ENCODE measurements at places on chromosomes 5 and 9.
A peak's percentile ranks its signal among the peaks of the same experiment; 100 is the strongest.

GRCh38 chr9:89234205-89235067 lies 55.8 kb upstream of the SHC3 start:
- no peak for DNase-seq

DNA sequence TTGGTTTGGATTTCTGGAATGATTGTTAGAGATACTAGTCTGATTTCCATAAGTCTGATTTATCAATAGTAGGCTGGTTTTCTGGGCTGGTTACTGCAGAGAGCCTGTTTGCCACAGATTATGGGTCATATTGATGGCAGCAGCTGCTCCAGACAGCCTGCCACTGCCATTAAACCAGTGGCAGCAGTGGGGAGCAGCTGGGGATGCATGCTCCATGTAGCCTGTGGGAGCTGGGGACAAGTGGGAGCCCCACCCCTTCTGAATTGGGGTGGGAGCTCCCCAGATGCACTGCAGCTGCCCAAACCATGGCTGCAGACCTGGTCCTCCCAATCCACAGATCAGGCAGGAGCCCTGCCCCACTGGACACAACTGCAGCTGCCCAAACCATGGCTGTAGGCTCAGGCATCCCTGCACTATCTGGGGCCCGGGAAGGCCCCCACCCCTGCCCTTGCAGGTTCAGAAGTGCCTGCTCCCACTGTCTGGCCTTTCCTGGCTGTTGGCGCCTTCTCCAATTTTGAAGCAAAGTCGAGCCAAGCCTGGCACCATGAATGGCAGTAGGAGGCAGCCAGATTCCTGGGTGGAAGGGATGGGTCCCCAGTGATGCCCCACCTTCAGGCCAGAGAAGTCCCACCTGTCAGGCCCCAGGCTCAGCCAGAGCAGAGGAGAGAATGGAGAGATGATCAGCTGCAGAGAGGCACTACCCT lies 402.9 kb upstream of the TYRP1 start:
- DNase-seq = no peak

DNA sequence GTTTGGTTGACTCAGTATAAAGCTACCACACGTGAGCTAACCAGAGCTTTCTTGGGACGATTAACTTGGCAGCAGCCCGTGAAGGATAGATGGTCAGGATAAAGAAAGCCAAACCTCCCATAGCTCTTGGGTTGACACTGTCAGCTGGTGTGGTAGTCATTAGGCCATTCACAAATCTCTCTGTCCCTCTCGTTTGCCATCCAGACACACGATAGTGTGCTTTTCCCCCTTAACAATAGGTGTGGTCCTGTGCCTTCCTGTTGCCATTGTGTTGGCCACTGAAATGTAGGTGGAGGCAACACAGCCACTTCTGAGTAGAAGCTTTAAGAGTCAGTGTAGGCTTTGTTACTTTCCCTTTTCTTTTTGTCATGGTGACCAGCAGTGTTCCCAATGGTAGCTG lies 11.7 kb downstream of the OR13J1 start:
- DNase-seq = no peak

DNA sequence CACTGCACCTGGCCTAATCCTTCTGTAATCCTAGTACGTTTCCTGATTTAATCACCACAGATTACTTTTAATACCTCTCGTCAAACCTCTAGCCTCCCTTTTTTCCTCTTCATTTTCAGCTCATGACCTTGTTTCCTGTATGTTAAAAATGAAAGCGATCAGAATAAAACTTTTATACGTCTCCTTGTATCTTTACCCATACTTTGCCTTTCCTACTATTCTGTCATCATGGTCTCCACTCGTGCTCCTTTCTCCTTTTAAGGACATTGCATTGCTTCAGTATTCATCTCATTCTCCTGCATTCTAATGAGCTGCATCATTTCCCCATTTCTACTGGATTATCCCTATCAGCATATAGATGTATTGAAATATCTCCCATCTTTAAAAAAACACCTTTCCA lies 8.5 kb downstream of the CDC42SE2 start:
- DNase-seq = no peak

DNA sequence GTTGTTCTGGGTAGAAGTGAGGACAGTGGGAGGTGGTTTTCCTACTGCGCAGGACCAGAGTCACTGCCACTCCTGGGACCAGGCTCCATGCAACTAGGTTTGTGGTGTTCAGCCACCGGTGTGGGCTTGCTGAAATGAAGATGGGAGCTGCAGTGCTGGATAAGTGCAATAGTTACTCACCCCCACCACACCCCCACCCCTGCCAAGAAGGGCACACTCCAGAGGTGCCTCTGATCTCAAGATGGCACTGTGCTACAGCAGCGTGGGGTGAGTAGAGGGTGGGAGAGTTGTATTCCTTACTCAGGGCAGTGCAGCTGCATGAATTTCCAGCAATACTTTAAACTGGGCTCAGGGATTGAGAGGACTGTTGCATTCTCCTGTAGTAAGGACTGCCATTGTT lies 187.4 kb upstream of the TLX3 start:
- DNase-seq = no peak

DNA sequence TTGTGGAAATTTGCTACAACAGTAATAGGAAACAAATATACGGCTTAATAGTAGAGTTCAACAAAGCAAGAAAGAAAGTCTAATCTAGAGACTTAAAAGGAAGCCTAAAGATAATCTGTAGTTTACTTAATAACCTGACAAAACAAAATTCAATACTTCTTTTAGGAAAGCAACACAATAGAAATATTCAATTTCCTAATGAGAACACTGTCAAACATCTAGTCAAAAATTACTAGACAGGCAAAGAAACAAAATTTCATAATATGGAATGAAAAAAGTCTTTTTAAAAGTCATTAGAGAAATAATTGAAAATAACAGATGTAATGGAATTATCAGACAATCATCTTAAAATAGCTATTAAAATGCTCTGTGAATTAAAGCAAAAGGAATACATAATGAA lies 692.5 kb upstream of the ADAMTS16 start:
- no peak for DNase-seq

- DNase-seq = no peak
Measured at GRCh38 chr9:73154722-73155121, 3.1 kb downstream of the ANXA1 start.

GRCh38 chr9:22114956-22115355 lies 105.9 kb upstream of the CDKN2B start:
- DNase-seq = no peak

DNA sequence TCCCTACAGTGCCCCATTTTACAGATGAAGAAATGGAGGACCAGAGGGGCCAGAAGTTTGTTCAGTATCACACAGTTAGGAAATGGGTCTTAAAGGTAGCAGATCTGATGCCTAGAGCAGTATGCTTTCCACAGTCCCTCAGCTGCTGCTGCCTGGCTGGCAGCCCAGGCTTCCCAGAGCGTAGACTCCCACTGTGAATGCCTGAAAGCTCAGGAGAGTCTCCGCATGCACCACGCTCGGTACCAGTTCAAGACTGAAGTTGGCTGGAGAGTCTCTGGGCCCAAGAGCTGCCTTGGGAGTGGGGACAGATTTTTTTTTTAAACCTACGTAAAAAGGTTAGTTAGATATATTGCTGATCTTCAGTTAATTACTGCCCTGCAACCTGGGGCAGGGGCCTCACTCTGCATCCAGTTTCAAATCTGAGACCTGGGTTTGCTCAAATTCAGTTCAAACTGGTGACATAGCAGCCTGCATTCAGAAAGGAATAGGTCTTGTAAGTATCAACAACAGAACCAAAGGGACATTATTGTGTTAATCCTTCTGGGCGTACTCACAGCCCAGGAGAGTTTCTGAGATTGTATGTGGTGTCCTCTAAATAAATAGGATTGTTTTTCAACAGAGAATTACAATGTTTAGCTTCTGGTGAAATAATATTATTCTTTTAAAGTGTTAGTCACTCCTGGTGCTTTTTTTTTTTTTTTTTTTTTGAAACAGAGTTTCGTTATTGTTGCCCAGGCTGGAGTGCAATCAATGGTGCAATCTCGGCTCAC lies 8.3 kb downstream of the NANS start:
- no peak for DNase-seq

DNA sequence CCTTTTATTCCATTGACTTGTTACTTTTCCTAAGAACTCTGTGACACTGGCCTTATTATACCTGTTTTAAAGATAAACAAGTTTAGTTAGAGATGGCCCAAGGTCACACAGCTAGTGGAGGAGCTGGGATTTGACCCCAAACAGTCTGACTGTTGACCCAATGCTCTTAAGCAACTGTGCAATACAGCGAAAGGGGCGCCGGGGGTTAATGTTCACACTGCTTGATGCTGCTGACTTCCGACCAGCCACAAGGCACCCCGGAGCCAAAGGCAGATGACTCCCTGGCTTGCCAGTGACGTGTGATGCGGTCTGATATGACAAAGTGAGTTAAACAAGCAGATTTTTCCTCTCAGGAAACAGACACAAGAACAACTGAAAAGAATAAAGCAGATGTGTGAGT lies 23.9 kb downstream of the PIK3R1 start:
- DNase-seq = peak; percentile 75

GRCh38 chr9:137878146-137878941 lies 762 bp downstream of the CACNA1B start:
- DNase-seq = no peak

- DNase-seq = no peak
Measured at GRCh38 chr5:119355244-119355638, 578 bp upstream of the TNFAIP8 start.

DNA sequence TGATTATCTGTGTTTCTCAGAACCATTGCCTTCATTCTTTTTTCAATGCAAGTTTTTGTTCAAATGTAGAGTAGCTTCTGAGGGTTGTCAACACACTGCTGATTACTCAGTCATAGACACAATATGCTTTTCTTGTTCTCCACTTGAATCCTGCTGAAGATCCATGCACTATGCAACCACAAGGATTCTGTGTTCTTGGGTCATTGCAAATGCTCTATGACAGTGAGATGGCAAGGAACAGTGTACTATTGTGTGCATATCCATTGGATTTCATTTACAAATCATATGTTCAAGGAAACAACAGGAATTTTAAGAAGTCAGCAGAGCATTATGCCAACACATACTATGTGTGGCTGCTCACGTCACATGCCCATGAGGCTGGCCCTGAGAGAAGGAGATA lies 1590.2 kb downstream of the EFNA5 start:
- DNase-seq = no peak

- no peak for DNase-seq
Measured at GRCh38 chr5:121500310-121500709, 351.4 kb upstream of the FTMT start.

GRCh38 chr9:36937951-36938350 lies 96.1 kb downstream of the PAX5 start:
- no peak for DNase-seq

GRCh38 chr9:14063756-14064155 lies 250.2 kb downstream of the NFIB start:
- DNase-seq = no peak

DNA sequence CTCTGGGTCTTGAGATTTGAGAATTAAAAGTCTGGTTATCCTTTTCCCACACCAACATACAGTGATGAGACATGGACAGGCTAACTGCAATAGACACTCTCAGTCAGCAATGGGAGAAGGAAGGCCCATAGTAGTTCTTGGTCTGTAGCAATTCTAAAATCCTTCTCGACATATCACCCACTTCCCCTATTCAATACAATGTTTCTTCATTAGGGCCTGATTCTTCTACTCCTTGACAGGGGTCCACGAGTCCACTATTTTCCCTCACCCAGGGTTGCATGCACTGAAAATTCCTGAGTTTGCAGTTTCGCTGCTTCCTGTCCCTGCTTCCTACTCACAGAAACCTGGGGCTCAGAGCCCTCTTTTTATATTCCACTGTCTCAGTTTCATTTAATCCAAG lies 402.8 kb downstream of the MAT2B start:
- DNase-seq = no peak

DNA sequence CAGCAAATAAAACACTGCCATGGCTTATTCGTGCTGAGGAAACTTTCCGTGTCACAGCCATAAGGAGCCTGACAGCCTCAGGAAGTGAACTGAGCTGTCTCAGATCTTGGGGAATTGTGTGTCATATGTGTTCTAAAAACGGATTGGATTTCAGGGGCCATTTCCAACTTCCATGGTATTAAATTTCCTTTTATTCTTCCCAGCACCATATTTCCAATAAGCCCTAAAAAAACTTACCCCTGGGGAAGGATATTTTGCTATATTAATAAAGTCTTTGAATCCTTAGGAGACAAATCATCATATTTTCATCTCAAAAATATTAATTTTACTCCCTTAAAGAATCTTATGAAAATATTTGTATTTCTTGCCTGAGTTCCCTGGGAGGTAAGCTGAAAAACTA lies 93.9 kb downstream of the LHFPL2 start:
- no peak for DNase-seq

DNA sequence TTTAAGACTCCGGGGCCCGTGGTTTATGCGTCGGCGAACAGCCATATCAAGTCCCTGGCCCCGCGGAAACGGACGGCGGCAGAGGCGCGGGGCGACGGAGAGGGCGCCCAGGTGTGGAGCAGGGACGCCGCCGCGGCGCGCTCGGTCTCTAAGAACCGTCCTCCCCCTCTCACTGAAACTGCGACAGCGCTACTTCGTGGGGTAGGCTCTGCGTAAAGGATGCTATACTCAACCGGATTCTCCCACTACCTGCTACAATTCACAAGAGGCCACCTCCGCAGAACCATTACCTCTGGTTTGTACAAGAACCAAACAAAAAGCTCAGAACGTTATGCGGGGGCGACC lies 404 bp downstream of the MRNIP start:
- DNase-seq = peak; percentile 33

DNA sequence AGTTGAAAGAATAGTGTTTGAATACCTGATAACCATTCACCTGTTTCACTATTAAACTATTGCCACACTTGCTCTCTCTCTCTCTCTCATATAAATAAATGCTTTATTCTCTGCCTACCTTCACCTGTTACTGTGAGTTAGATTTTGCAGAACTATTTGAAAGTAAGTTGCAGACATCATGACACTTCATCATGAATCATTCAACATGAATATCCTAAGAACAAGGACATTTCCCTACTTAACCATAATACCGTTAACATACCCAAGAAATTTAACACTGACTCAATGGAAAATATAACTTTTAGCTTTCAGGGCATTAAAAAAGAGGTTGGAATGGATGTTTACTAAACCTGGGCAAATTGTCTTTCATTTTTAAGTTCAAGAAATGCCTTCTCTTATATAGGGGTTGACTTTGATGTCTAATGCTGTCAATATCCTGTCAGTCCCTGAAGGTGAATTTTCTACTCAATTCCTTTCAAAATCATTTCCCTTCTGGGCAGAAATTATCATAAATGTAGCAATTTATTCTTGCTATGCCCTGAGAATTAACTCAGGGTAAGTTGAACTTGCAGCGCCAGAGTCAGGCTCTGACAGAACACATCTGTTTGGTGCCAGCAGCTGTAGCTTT lies 582.6 kb upstream of the TLE4 start:
- DNase-seq = no peak
